ENCODE measurements at places on chromosomes 1 and 21.
A peak's percentile ranks its signal among the peaks of the same experiment; 100 is the strongest.

- DNase-seq, result no peak
Observed at GRCh38 chr1:150015651-150016131, 5.2 kb upstream of the OTUD7B start.

- no peak for DNase-seq
Observed at GRCh38 chr1:172144445-172145061, 275.9 kb upstream of the C1orf105 start.

GRCh38 chr1:26853156-26853555, 9.8 kb upstream of the SFN start:
- DNase-seq, result peak; percentile 66

DNA sequence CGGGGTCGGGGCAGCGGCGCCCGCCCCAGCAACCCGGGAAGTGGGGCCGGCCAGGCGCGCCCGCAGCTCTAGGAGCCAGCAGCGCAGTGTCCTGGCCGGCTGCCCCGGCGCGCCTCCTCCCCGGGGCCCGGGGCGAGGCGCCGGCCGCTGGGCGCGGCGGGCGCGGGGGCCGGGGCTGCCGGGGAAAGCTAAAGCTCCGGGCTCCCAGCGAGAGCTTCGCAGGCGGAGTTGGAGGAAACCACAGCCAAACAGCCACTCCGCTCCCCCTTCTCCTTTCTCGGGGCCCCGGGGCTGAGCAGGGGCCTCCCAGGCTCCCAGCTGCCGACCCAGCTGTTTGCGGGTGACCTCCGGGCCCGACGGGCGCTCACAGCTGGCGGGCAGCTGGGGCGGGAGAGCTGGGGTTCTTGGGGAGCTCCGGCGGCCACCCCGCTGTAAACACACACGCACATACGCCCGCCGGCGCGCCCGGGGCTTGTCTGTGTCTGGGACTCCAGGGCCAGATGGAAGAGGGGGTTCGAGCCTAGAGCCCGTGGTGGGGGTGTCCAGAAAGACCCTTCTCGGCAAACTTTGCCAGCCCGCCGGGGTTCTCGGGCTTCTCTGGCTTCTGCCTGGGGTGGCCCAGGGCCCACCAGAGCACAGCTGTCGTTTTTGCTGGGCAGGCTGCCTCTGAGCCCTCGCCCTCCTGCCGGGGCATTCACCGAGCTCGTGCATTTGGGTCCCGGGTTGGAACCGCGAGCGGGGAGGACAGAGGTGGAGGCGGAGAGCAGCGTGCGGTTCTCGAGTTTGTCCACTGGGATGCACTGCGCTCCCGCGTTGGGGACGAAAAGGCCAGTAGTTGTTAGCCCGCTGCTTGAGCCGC, 1.5 kb downstream of the AJAP1 start:
- DNase-seq, result no peak

GRCh38 chr1:234924450-234925355, 203.9 kb downstream of the TOMM20 start:
- DNase-seq, result no peak

DNA sequence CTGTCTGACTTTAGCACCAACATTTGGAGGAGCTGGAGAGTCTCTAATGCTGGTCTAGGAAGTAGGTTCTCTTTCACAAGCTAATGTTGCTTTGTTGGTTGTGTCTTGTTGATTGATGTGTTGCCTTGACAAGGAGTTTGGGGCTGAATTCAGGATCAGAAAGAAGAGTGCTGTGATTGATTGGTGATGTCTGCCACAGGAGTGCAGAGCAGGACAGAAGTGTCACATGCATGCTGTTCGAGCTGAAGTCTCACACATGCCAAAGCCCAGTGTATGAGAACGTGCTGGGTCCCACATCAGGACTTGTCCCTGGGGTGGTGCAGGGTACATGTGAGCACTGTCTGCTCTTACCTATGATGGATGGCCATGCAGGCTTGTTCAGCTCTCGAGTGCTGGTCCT, 694.4 kb downstream of the MATN1 start:
- DNase-seq, result no peak

DNA sequence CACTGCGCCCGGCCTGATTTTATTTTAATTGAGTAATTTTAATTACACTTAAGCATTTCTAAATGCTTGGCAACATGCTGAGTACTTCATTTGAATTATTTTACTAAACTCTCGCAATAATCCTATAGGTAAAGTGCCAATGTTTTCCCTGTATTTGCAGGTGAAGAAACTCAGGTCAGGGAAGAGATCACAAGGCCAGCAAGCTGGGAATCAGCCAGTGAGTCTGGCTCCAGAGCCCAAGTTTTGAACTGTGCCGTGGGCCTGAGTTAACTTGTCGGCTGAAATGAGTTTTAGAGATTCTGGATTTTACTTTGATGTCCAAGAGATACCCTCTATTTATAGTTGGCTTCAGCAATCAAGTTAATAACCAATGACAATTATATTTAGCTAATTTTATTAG, 141.4 kb downstream of the CNIH3 start:
- no peak for DNase-seq

GRCh38 chr21:36917471-36918158, 48.9 kb downstream of the HLCS start:
- DNase-seq, result no peak

DNA sequence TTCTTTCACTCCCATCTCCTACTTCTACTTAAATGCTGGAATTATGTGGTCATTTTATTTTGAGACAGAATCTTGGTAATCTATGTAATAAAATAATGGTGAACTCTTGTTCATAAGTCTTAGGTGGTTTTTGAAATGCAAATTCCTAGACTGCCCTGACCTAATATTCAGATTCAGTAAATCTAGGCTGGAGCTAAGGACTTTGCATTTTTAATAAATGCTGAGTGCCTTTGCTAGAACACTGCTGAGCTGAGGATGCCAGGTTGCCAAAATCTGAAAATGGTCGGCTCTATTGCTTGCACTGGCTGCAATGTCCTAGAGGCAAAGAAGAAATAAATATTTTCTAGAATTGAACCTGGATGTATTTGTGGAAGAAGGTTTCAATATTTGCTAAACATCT, 187.4 kb downstream of the HMCN1 start:
- no peak for DNase-seq

GRCh38 chr1:180962178-180962577, 49.5 kb downstream of the KIAA1614 start:
- no peak for DNase-seq

DNA sequence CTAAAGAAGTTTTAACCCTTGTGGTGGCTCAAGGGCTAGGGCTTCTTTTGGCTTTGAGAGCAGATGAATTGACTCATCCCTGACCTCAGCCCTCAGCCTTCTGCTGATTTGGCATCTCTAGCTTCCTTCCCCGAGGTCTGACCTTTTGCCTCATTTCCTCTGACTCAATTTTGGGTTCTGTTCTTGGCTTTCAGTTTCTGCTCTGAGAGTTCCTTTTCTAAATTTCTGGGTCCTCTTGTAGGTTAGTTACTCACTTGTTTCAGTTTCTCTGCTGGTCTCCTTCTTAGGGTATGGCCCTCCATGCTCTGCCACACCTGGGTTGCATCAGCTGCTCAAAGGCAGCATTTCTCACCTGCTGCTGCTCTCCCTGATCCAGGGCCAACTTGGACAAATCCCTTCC, 19.4 kb downstream of the PDE4B start:
- no peak for DNase-seq

- no peak for DNase-seq
Observed at GRCh38 chr1:999725-1000356, at the start of gene HES4. Gene HES4, minus strand, starts transcription at chr1:1000097. Its CDS starts 124 bp downstream, at chr1:999973.

- no peak for DNase-seq
Observed at GRCh38 chr1:243505986-243506689, 250.3 kb downstream of the SDCCAG8 start.

DNA sequence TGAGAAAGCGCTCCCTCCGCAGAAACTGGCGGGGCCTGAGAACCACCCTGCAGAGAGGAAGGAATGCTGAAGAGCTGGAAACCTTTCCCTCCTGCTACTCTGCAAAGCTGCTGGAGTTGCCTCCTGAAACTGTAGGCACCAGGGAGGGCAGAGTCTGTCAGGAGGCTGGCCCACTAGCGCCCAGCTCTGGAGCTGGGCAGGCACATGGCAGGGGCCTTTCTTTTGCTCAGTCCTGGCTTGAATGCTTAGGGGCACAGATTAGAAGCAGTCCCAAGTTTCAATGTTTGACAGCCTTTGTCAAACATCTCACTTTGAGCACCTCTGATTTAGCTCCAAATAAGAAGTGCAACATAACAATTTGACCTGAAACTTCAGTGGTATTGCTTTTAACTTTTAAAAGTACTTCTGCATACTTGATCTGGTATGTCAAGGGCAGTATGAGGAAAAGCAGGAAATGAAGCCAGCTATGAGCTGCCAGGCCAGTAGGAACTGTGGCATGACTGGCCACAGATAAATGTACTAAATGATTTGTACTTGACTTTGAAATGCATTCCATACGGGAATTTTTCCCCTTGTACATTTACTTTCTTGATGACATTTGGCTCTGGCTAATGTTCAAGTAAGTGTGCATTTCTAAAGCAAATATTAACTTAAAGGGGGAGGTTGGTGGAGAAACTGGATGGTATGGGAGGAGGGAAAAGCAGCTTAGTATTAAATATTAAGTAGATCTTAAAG, 7.2 kb downstream of the C1orf116 start:
- no peak for DNase-seq

DNA sequence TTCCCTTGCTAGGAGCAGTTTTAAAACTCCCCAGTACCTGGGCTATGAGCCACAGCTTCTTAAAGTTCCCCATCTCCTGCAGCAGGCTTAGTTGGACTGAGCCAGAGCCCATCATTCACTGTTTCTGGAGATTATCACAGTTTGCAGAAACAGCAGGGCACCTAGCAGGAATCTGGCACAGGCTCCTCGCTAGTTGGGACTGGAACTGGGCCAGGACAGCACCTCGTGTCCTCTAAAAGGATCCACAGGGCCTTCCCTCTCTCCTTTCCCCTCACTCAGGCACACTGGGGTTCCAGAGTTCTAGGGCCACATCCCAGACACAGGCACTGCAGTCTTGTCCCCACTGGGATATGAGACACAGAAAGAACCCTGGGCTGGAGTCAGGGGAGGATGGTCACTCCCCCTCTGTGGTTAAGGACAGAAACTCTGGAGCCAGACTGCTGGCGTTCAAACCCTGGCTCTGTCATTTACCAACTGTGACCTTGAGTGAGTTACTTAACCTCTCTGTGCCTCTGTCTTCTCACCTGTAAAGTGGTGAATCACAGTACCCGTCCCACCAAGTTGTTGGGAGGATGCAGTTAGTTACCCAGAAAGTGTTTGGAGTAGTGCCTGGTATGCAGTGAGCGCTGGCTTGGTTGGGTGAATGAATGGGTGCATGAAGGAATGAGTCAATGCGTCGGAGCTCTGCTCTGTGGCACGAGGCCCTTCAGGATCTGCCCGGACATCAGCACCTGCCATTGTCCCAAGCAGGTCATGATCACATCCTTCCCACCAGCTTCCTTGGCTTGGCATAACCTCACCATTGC, 18.8 kb upstream of the ECE1 start:
- DNase-seq, result no peak

- no peak for DNase-seq
Observed at GRCh38 chr21:39373634-39374033, 24.7 kb upstream of the HMGN1 start.

GRCh38 chr1:46530791-46531409, 20.5 kb downstream of the KNCN start:
- no peak for DNase-seq

DNA sequence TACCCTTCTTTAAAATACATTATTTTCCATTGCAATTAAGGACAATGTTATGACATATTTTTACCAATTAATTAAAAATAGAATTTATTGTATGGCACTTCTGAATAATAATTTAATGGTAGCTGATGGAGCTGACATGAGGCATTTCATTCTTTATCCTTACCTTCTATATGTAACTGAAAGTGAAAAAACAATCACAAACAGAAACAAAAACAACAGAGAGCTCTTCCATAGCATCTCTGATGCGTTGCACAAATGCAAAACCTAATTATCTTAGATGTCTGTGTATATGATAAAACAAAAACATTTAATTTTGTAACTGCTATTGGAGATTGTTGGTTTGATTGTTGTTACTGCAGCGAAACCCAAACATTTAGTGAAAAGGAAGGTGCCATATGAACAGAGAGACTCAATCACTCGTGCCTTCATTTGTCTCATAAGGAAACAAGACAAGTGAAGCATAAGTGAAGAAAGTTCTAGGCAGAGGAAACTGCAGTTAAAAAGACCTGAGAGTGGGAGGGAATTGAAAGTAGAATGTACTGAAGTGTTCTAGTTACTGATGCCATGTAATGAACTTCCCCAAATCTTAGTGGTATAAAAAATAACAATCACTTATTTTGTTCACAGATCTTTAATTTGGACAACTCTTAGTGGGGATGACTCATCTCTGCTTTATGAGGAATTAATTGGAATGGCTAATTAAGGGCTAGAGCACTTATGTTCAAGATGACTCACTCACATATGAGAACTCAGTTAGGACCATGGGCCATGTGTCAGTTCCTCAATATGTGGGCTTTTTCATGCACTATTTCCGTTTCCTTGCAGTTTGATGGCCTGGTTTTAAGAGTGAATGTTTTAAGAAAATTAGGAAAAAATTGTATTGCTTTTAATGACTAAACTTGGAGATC, 245.0 kb upstream of the OLFM3 start:
- no peak for DNase-seq

DNA sequence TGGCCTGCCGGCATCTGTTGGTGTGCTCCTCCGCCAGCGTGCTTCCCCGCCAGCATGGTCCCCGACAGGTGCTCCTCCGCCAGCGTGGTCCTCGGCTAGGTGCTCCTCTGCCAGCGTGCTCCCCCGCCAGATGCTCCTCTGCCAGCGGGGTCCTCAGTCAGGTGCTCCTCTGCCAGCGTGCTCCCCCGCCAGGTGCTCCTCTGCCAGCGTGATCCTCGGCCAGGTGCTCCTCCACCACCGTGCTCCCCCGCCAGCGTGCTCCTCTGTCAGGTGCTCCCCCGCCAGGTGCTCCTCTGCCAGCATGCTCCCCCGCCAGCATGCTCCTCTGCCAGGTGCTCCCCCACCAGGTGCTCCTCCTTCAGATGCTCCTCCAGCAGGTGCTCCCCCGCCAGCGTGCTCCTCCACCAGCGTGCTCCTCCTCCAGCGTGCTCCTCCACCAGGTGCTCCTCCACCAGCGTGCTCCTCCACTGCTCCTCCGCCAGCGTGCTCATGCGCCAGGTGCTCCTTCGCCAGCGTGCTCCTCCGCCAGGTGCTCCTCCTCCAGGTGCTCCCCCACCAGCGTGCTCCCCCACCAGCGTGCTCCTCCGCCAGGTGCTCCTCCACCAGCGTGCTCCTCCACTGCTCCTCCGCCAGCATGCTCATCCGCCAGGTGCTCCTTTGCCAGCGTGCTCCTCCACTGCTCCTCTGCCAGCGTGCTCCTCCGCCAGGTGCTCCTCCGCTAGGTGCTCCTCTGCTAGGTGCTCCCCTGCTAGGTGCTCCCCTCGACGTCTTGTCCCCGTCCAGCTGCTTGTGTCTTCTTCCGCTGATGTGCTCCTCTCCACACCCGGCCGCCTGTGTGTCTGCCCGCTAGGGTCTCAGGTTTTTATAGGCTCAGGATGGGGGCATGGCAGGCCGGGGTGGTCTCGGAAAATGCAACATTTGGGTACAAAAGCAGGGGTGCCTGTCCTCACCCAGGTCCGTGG, 223.0 kb downstream of the NRIP1 start:
- DNase-seq, result no peak

Measured in stimulated activated CD4-positive, alpha-beta T cell treated with anti-CD3 and anti-CD28 coated beads, Interleukin-1b, Interleukin-23, amount 100 ng/mL, for 1 hour (primary cell).